RKO (cell line): ENCODE measurements at places on chromosomes 13 and 19.
A peak's percentile ranks its signal among the peaks of the same experiment; 100 is the strongest.

GRCh38 chr19:45175515-45176345, 2.3 kb downstream of the TRAPPC6A start:
- DNase-seq, result no peak

GRCh38 chr13:48222358-48223301, 10.4 kb upstream of the ITM2B start:
- no peak for DNase-seq

- DNase-seq, result no peak
Observed at GRCh38 chr19:41304706-41305483, 5.1 kb upstream of the CCDC97 start.

- no peak for DNase-seq
Observed at GRCh38 chr19:18421371-18421959, 2.3 kb downstream of the SSBP4 start.

GRCh38 chr13:72390909-72391308, 336.5 kb downstream of the MZT1 start:
- peak; percentile 9 for DNase-seq

DNA sequence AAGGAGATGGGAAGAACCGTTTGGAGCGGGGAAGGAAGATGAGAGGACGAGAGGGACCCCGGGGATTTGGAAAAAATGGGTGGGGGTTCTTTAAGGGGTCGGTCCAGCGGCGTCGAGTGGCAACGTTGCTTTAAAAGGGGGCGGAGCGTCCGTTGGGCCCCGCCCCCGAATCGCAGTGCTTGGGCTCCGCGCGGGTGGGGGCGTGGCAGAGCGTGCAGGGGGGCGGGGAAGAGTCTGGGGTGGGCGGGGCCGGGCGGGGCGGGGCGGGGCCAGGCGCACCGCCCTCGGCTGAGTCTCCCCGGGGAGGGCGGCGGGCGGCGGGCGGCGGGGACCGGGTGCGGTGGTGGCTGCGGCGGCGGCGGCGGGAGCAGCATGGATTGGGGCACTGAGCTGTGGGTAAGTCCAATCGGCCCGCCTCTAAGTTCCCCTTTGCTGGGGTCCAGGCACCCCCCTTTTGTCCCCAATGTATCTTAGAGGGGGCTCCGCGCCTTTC, at the start of gene TRIP10:
TSS of gene TRIP10 (plus strand) at position 291 of the 493 bp plus-strand sequence. CDS start at position 373, 82 bp downstream.
- DNase-seq, result peak; percentile 80
